ENCODE measurements at places on chromosomes 5 and 9.

- no peak for DNase-seq
These were observed 228.3 kb upstream of the C9orf72 start for GRCh38 chr9:27801545-27801944.

DNA sequence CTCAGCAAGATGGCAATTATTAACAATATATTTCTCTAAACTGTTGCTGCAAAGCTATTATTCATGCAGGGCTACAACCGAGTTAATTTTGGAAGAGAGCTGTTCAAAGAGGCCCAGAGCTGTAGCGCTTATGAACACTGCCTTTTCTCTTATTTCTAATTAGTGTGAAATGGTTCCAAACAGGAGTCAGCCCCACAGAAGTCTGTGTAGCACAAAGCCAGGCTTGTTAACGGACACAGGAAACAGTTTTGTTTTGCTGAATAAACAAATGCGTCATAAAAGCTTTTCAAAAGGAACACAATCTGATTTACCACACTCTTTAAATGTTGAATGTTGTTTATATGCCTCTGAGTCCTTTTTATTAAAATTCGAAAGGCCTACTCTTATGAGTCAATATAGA is 396.5 kb downstream of the ANXA1 start:
- no peak for DNase-seq

DNA sequence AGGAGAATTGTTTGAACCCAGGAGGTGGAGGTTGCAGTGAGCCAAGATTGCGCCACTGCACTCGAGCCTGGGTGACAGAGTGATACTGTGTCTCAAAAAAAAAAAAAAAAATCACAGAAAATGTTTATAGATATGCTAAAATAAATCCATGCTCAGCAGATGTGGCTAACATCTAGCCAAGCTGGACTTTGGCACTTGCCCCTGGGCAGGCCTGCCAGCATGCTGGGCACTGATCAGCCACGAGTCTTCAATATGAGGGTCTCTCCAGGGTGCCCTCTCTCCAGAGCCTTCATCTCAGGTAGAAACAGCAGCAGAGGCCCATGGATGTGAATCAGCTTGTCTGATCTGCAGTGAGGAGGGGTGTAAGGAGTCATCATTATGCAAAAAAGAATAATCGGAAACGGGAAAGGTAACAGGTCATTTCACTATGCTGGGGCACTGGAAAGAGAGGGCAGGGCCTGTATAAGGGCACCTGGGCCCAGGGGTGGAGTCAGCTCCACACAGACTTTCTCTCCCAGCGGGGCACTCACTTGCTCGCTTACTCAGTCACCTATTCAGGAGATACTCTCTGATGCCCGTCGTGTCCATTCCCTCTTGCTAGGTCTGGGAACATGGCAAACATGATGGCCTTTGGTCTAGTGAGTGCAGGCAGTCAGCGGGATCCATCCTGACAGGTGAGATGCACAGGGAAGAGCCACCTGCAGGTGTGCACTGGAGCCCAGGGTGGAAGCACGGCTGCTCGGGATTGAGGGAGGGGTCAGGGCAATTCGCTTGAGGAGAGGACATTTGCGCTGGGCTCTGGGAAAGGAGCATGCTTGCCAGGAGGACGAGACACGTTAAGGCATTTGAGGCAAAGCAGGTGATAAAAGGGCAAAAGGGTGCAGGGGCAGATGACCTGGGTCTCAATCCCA is 17.1 kb downstream of the RNF44 start:
- no peak for DNase-seq

DNA sequence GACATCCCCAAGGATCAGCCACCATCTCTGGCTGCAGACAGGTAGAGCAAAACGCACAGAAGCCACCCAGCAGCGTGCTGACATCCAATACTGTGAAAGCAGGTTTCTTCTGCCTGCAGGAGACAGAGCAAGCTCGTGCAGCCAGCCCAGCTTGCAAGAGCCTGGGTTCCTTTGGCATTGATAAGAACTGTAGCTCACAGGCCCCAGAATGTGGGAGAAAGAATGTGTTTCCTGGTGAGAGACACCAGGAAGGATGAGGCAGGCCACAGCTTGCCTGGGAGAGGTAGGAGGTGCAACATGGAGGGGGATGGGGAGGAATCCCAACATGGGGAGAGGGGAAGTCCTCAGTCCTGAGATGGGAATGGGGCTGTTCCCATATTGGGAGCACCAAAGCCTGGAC is 34.0 kb upstream of the ARAP3 start:
- DNase-seq = no peak

- no peak for DNase-seq
These were observed 33.4 kb upstream of the CDC42SE2 start for GRCh38 chr5:131230406-131230805.

All from endothelial cell (in vitro differentiated cells).